ENCODE measurements at places on chromosomes 1 and 21. TPM values are rescaled to one million over a fixed set of nuclear protein-coding genes. Genes with fewer than 3 reads are reported as not detected.

Gene DPT
- 0.11 TPM for total RNA-seq

DNA sequence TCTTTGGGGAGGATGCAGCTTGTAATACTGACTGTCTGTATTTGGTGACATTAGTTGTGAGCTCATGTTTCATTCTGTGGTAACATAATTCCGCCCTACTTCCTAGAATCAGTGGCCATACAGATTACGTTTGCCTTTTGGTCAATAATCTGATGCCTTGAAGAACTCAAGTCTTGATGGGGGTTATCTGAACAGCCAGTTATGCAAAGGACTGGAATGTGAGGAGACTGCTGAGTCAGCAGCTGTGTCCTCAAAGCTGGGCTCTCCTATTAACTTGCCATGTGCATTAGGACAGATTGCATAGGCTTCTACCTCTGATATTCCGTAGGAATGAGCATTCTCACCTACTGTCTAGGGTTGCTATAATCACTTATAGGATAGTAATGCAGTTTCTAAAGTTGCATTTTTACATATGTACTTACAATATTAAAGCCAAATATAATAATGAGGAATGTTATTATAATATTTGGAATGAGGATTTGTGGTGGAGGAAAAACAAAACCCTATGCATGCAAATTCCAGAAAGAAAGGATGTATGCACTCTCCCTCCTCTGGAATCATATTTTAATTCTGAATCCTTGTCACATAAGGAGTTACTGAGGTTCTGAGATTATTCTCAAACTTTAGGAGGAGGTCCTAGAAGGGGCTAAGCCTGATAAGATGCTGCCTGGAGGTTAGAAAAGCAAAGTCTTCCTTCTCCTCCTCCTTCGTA, 116.0 kb downstream of the NOS1AP start:
- DNase-seq: no peak

DNA sequence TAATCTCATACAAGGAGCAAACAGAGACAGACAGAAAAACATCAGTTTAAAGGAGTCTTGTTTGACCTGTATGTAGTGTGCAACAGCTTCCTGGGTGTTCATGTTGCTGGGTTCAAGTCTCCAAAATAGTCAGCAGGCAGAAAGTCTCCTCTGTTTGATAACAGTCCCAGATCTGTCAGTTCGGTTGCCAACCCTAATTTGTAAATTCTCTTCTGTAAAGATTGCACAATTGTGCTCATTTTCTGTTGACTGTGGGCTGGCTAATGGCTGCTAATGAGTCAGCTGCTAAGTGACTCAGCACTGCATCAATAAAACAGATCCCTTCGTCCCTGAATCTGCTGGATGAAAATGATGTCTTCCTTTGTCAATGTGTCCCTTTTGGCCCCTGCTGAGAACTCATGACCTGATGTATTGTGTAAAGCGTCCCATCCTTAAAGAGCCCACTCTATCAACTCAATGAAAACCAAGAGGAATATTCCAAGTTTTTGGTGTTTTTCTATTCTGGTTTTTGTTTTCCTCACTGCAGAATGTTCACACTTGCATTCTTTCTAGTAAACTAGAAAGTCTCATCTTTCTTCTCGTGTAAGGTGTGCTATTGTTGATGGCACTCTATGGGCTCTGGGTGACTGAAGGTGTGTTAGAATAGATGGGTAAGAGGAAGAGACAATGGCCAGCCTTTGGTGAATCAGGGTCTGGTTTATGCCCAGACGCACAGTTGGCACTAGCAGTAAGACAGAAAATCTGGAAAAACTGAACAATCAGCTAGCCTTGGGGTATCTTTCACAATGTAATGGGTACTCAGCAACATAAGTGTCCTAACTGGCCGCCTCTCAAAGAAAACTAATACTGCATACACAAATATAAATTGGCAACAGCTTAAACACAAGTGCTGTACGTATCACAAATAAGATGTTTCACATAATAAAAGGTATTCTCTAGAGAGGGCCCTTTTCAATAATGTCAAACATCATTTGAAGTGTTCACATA, 75.1 kb upstream of the SIPA1L2 start:
- no peak for DNase-seq

DNA sequence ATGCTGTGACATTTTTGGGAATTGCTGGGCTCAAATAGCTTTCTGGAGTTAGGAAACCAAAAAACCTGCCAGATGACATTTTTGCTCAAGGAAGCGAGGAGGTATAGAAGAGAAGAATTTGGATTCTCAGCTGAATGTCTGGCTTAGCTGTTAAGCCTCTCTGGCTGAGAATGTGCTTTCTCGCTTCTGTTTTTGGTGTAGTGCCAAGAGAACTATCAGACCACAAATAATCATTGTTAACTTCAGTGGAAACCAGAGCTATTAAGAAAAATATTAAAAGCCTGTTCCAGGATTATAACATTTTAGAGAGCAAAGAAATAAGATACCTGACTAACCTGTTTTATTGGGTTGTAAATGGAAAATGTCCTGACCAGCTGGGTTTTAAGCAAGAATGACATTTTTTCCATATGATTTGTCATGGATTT, 39.5 kb upstream of the DIPK1A start:
- DNase-seq: no peak

DNA sequence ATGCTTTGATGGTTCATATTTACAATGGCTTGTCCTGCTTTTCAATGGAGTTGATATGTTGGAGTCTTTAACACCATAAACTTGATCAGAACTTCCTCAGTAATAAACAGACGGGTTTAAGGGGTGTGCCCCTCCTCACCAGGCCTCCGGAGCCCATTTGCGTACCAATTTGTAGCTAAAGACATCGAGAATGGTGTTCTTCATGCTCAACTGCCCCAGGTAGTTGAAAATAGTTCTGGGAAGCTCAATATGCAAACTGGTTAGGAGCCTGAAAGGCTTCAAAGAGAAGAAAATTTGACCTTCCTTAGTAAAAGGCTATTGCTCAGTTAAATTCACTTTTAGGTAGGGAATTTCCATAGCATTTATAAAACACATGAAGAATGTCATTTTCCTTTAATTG, 68.1 kb upstream of the RRP15 start:
- DNase-seq: no peak

GRCh38 chr1:192379554-192379953, 62.8 kb downstream of the RGS21 start:
- DNase-seq: no peak

- DNase-seq: no peak
These were observed 58.1 kb downstream of the CAPZB start for GRCh38 chr1:19427087-19427781.

- DNase-seq: no peak
These were observed 13.6 kb upstream of the SPEN start for GRCh38 chr1:15833842-15834405.

All from WTC11 (cell line).